Esophagus muscularis mucosa (tissue), 4 donors: ENCODE measurements at places on chromosomes 2 and 18. TPM values are rescaled to one million over a fixed set of nuclear protein-coding genes. Genes with fewer than 3 reads are reported as not detected.

GRCh38 chr2:132589111-132589830, 80.7 kb downstream of the LYPD1 start:
- DNase-seq, result peak; percentile 57
- no peaks in the 10 kb centered on the region for H3K4me1 ChIP-seq
- H3K27ac ChIP-seq, result no peak overlapping the region
- H3K4me3 ChIP-seq, result no peak overlapping the region

DNA sequence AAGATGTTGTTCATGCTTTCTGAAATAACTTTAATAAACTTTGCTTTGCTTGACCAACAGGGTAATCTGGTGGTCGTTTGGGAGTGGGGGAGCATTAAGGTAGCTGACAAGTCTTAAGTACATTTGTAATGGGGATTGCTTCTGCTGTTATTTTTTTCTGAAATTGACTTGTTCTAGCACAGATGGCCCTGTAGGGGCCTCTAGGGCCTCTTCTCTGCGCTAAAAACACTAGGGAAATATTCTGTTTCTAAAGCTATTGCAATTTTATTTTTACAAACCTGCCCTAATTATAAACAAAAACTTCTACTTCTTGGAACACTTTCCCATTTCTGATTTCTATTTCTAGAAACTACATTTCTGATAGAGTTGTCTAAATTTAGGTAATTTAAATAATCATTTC, 191.3 kb upstream of the KCNJ3 start:
- H3K27ac ChIP-seq, result no peak overlapping the region
- no peaks in the 10 kb centered on the region for H3K27me3 ChIP-seq
- no peak overlapping the region for H3K4me3 ChIP-seq
- no peaks in the 10 kb centered on the region for H3K4me1 ChIP-seq

Gene EGR4
- not detected for total RNA-seq

DNA sequence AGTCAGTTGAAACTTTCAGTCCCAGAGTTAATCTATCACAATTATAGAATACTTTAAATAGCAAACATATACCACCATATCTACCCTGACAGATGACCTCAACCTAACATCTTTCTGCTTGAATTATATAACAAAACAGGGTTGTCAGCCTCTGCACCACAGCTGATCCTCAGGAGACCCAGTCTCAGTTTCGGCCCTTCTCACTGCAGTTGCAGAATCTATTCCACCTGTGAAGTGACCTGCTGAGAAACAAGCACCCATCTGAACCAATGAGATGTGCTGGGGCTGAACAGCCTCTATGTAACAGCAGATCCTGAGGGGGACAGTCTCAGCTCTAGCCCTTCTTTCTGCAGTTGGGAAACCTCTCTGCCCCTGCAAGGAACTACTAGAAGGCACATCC, 567.6 kb downstream of the KCNJ3 start:
- H3K4me3 ChIP-seq, result no peak overlapping the region
- no peaks in the 10 kb centered on the region for H3K27me3 ChIP-seq
- H3K27ac ChIP-seq, result no peak overlapping the region
- H3K4me1 ChIP-seq, result no peaks in the 10 kb centered on the region
- DNase-seq, result no peak
- H3K36me3 ChIP-seq, result no peaks in the 10 kb centered on the region

DNA sequence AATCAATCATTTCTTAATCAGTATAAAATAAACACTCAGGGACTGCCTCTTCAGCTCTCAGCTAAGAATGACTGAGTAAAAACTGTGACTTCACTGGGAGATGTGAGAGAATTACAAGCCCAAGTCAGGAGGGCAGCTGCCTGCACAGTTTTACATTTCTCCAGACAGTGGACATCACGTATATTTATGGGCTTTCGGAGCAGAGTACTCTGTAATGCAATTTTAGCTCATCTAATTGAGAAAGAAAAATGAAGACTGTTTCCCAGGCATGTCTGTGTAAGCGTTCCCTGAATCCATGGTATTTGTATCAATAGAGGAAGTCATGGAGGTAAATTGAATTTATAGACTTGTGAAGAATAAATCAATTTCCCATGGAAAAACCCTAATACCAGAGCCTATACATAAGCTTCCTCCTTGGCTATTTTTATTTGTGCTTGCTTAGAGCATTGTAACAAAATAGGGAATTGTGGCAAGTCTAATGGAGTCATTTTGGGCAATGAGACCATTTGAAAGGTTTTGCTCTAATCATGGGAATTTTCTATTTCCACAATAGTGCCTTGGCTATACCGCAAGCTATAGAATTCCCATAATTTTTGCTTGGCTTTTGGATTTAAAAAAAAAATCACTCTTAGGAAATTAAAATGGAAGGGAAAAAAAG, 87.2 kb downstream of the SLC5A7 start:
- no peaks in the 10 kb centered on the region for H3K36me3 ChIP-seq
- no peak overlapping the region for H3K4me3 ChIP-seq
- no peak for DNase-seq
- no peak overlapping the region for H3K27ac ChIP-seq
- no peaks in the 10 kb centered on the region for H3K27me3 ChIP-seq

DNA sequence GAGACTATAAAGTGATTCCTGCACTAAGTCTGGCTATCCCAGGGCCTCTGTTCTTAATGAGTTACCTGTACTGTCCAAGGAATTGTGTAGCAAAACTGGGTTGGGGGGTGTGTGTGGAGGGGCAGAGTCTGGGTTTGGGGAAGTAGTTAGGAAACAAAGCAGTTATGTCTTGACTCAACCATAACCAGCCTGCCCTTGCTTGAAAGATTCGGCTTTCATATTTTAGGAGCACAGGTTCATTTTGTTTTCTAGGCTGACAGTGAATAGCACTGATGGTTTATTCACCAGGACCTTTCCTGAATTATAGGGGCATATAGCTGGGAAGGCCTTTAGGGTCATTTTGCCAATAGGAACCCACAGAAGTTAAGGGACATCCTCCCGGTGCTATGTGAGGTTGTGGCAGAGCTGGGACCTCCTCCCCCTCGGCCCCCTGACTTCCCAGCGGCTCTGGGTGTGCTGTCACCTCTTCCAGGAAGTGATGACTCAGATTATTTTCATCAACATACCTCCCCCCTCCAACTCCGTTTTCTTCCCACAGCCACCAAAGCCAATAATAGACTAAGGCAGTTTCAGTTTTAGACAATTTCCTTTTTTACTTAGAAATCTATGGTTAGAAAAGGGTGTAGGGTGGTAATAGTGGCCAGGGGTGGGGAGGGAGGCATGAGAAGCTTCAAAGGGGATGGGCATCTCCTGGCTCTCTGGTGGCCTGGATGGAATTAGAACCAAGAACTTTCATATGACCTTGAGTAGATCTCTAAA, 44.8 kb downstream of the SETBP1 start:
- no peaks in the 10 kb centered on the region for H3K27me3 ChIP-seq
- H3K27ac ChIP-seq, result peak overlapping the region; percentile 76
- DNase-seq, result no peak
- no peak overlapping the region for H3K4me3 ChIP-seq

DNA sequence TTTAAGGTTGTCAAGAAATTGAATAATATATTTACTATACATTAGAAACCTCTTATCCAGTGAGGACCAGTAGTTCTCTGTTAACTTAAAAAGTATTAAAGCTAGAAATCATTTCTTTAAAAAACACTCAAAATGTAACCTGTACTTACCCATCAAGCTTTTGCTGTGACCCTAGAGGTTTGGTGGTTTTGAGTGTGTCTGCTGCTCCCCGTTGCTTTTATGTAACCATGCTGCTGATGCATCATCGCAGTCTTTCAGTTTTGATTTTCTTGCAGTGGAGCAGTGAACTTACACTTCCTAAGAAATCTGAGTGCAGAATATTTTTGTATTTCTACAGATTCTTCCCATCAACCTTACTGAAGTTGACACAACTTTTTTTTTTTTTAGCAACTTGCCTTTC, 34.2 kb downstream of the MRPS9 start:
- H3K27ac ChIP-seq, result no peak overlapping the region
- H3K36me3 ChIP-seq, result no peaks in the 10 kb centered on the region
- no peaks in the 10 kb centered on the region for H3K27me3 ChIP-seq
- no peak overlapping the region for H3K4me3 ChIP-seq
- no peak for DNase-seq

DNA sequence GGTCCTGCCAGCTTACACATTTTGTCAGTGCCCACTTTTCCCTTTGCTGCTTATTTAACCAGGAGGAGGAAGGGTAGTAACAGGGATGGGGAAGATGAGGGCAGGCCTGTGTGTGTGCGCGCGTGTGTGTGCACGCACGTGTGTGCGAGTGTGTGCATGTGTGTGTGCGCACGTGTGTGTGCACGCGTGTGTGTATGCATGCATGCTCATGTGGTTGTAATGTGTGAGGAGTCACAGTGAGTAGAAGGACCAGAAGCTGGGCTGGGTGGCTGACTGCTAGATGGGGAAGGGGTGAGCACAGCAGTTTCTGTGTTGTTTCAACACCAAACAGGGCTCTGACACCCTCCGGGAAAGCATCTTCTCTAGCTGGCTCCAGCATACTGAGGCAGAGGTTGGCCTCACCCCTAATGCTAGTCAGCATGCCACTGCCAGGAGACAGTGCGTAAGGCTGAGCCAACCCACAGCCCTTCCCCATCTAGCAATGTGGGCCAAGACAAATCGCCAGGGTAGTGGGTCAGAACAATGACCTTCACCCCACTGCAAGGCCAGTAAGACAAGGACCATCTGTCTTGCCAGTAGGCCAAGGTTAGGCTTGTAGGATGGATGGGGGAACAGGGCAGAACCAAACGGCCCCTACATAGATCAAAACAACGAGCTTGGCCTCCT, 218.7 kb upstream of the SMAD2 start:
- H3K36me3 ChIP-seq, result no peaks in the 10 kb centered on the region
- no peak overlapping the region for H3K4me3 ChIP-seq
- no peaks in the 10 kb centered on the region for H3K27me3 ChIP-seq
- H3K27ac ChIP-seq, result no peak overlapping the region
